Activated CD8-positive, alpha-beta T cell treated with anti-CD3 and anti-CD28 coated beads, Interleukin-2, amount 10 ng/mL, durations not matched to agents 7 days and 5 days (primary cell): ENCODE measurements at places on chromosomes 6 and 20. TPM values are rescaled to one million over a fixed set of nuclear protein-coding genes. Genes with fewer than 3 reads are reported as not detected.

DNA sequence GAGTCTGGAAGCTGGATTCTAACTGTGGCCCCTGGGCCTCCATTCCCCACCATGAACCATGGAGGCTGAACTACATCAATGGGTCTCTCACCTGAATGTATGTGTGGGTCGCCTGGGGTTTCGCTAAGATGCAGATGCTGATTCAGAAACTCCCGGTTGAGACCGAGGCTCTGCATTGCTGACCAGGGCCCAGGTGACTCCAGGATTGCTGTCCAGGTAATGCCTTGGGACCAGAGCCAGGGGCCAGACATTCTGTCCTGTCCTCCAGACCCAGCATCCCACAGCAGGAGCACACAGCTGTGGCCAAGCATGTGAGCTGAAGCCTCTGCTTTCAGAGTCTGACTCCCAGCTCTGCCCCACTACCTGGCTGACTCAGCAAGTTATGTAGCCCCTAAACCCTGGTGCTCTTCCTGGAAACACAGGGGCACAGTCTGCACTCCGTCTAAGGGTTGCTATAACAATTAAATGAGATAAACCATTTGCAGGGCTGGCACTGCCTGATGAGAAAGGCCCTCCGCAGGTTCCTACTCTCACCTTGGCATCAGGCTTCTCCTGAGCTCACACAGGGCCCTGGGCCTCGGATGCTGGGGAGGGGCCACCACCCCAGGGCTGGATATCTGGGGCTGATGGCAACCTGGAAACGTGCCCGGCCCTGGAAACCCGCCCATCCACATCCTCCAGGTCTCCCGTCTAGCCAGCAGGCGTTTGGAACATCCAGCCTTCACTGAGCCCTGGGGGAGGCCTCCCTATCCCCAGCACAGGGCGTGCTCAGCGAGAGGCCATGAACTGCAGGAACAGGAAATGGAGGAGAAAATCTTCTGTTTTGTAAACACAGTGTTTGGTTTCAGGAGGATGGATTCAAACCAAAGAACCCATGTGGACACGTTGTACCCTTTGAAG lies 175.7 kb downstream of the DLL1 start:
- peaks cover 6% of the 10 kb centered on the region for H3K4me1 ChIP-seq
- H3K27ac ChIP-seq, result no peak overlapping the region
- H3K36me3 ChIP-seq, result peaks cover 1% of the 10 kb centered on the region
- no peak overlapping the region for H3K4me3 ChIP-seq
- peaks cover 13% of the 10 kb centered on the region for H3K27me3 ChIP-seq

DNA sequence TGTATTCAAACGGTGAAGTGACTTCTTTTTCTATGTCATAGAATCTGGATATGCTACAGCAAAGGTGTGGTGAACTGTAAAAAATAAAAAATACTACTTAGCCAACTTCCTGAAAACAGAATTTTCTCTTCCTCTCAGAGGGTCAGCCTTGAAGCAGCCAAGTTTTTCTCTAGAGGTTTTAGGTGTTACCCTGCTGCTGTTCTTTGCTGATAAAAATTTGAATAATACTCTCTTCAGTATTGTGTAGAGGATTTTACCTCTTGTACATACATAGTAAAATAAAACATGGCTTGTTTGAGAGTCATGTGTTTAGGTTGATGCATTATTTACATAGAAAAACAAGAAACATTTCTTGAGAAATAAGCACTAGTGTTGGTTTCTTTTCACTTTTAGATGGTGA lies 458.4 kb downstream of the TBC1D32 start:
- no peak overlapping the region for H3K4me3 ChIP-seq
- no peaks in the 10 kb centered on the region for H3K4me1 ChIP-seq
- no peaks in the 10 kb centered on the region for H3K27me3 ChIP-seq
- no peak overlapping the region for H3K27ac ChIP-seq

- no peak overlapping the region for H3K4me3 ChIP-seq
- H3K27me3 ChIP-seq, result no peaks in the 10 kb centered on the region
- H3K27ac ChIP-seq, result no peak overlapping the region
- no peak for DNase-seq
Observed at GRCh38 chr6:119379809-119380208, 30.2 kb upstream of the MAN1A1 start.

GRCh38 chr6:21121636-21122136 lies 471.9 kb upstream of the SOX4 start:
- peaks cover 6% of the 10 kb centered on the region for H3K36me3 ChIP-seq
- no peak overlapping the region for H3K27ac ChIP-seq
- no peak overlapping the region for H3K4me3 ChIP-seq

DNA sequence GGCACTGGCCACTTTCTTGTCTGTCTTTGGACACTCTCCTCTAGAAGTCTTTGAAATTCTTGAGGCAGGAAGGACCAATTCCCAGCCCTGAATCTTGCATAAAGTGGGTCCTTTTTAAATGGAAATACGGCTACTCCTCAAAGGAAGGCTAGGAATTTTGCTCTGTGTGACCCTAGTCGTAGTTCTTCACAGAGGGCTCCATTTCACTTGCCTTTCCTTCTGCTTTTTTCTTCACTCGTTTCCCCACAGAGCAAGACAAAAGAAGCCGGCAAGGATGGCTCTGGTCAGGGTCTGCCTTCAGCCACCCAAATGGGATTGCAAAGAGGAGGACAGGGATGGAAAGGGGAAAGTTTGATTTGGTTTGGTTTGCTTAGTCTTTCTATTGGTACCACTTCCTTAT lies 25.8 kb downstream of the HLA-E start:
- H3K36me3 ChIP-seq, result peaks cover 18% of the 10 kb centered on the region
- peak overlapping the region; percentile 80 for H3K4me3 ChIP-seq
- peak overlapping the region; percentile 87 for H3K27ac ChIP-seq
- no peaks in the 10 kb centered on the region for H3K27me3 ChIP-seq
- peaks cover 70% of the 10 kb centered on the region for H3K4me1 ChIP-seq

The LRRC73 gene
- total RNA-seq, result 0.26 TPM

GRCh38 chr6:25942561-25943147 lies 12.2 kb upstream of the SLC17A2 start:
- peaks cover 21% of the 10 kb centered on the region for H3K4me1 ChIP-seq
- H3K27me3 ChIP-seq, result peaks cover 9% of the 10 kb centered on the region
- no peak overlapping the region for H3K4me3 ChIP-seq
- H3K27ac ChIP-seq, result no peak overlapping the region
- H3K36me3 ChIP-seq, result peaks cover 4% of the 10 kb centered on the region

DNA sequence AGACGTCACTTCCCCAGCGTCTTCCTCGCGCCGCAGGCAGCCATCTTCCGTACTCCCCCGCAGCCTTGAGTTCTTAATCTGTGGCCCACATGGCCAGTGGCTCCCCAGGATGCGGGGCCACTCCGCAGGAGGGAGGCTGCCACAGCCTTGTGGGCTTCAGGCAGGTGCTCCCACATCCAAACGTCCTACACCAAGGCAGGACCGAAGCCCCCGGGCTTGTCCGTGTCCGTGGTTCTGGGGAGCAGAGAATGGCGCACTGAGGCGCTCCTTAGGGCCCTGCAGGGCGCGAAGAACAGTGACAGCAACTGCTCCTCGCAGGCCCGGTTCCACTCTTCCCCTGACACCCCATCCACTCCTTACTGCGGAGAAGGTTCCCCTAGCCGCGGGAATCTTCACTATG lies 755.8 kb downstream of the PRIM2 start:
- no peak overlapping the region for H3K4me3 ChIP-seq
- no peaks in the 10 kb centered on the region for H3K27me3 ChIP-seq
- no peaks in the 10 kb centered on the region for H3K4me1 ChIP-seq
- DNase-seq, result no peak
- H3K27ac ChIP-seq, result no peak overlapping the region

- no peak overlapping the region for H3K4me3 ChIP-seq
- H3K4me1 ChIP-seq, result peaks cover 13% of the 10 kb centered on the region
Observed at GRCh38 chr6:34355889-34356288, 36.6 kb downstream of the NUDT3 start.

The SLC22A2 gene
- total RNA-seq, result not detected

DNA sequence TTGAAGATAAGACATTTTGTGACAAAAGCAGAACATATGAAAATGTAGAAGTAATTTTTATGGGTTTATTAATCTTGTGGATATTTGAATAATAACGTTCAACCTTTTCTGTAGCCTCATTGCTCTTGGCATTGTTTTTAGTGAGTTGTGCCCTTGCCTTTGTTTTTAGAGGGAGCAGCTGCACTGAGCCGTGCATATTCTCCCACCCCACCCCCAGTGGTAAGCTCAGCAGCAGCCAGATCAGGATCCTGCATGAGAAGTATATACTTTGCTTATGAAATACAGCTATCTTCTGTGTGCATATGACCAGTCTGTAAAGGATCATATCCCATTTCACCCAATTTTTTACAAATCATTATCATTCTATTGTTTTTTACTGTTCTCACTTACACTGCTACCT lies 184.2 kb downstream of the COL9A1 start:
- no peak for DNase-seq
- H3K4me1 ChIP-seq, result no peaks in the 10 kb centered on the region
- H3K27ac ChIP-seq, result no peak overlapping the region

DNA sequence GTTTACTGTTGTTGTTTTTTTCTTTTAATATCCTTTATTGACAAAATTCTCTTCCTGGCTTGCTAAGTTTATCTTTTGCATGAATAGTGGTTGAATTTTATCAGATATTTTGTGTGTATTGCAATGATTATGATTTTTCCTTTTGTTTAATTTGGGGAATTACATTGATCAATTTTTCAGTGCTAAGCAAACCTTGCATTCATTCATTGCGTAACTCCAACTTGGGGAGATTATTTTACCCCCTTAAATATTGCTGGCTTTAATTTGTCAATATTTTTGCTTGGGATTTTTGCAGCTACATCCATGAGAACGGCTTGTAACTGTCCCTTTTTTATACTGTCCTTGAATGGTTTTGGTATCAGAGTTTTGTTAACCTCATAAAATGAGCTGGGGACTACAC lies 63.4 kb downstream of the SERAC1 start:
- H3K27me3 ChIP-seq, result no peaks in the 10 kb centered on the region
- no peak for DNase-seq
- H3K4me1 ChIP-seq, result no peaks in the 10 kb centered on the region
- H3K27ac ChIP-seq, result no peak overlapping the region
- no peak overlapping the region for H3K4me3 ChIP-seq

DNA sequence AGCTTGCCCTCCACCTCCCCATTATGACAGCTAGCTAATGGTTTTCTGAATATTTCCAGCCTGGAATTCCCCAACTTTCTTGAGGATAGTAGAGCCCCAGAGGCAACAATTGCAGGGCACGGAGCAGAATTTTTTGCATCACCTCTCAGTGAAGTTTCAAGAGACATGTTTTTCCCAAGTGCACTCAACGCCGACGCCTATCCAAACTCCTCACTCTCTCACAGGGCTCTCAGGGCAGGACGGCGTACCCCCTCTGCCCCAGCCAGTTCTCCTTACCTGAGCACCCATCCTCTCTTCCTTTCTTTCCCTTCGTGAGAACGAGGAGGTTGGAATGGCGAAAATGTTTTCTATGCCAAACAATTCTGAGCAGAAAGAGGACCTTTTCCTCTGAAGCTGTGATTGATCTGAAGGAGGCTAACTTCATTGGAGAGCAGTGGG lies 83.1 kb upstream of the FOXQ1 start:
- no peak for DNase-seq
- peaks cover 3% of the 10 kb centered on the region for H3K27me3 ChIP-seq
- no peak overlapping the region for H3K4me3 ChIP-seq
- H3K27ac ChIP-seq, result no peak overlapping the region
- H3K36me3 ChIP-seq, result no peaks in the 10 kb centered on the region
- H3K4me1 ChIP-seq, result no peaks in the 10 kb centered on the region

The DUSP15 gene
- total RNA-seq, result not detected

The ZBTB9 gene
- 7.3 TPM for total RNA-seq

The FILIP1 gene
- total RNA-seq, result not detected

DNA sequence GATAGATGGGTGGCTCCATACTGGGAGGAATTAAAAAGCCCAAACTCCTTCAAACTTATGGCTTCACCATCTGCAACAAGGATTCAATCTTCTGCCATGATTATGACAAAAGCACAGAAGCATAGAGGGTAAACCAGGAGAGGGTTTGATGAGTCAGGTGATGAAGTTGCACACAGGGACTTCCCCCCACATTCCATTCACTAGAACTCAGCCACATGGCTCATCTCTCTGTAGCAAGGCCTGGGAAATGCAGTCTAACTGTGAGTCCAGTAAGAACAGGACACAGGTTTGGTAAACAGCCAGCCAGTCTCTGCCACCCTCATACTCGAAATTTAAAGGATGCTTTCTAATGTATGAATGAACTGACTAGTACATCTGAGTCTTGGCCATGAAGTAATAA lies 142.9 kb downstream of the HIVEP2 start:
- H3K36me3 ChIP-seq, result peaks cover 24% of the 10 kb centered on the region
- DNase-seq, result no peak
- no peak overlapping the region for H3K4me3 ChIP-seq
- no peak overlapping the region for H3K27ac ChIP-seq
- peaks cover 25% of the 10 kb centered on the region for H3K4me1 ChIP-seq

GRCh38 chr6:161631676-161632194 lies 357.9 kb upstream of the AGPAT4 start:
- no peak overlapping the region for H3K27ac ChIP-seq
- H3K27me3 ChIP-seq, result no peaks in the 10 kb centered on the region
- DNase-seq, result no peak
- H3K4me1 ChIP-seq, result peaks cover 5% of the 10 kb centered on the region

The HLA-DMB gene
- total RNA-seq, result 14.7 TPM

DNA sequence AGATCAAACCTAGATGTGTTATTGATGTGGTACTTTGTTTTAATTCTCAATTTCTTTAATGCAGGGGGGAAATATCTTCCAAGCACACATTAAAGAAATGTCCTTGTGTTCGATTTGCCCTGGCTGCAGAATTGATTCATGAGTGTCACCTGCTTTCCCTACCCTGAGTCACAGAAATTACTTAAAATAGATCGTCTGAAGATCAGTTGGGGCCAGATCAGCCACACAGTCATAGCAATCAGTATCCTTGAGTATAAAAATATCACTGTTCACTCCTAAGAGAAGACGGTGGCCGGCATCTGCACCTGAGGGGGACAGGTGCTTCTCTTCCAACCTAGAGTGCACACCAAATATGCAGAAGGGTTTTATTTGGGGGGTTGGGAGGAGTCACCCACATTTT lies 115.2 kb upstream of the RIN2 start:
- no peak overlapping the region for H3K4me3 ChIP-seq
- no peaks in the 10 kb centered on the region for H3K4me1 ChIP-seq
- H3K27me3 ChIP-seq, result no peaks in the 10 kb centered on the region
- H3K36me3 ChIP-seq, result no peaks in the 10 kb centered on the region
- no peak for DNase-seq
- H3K27ac ChIP-seq, result no peak overlapping the region

- no peak overlapping the region for H3K4me3 ChIP-seq
- H3K27me3 ChIP-seq, result no peaks in the 10 kb centered on the region
- no peaks in the 10 kb centered on the region for H3K4me1 ChIP-seq
Observed at GRCh38 chr6:2097464-2097863, 147.9 kb downstream of the GMDS start.

The LGSN gene
- not detected for total RNA-seq

The COL21A1 gene
- total RNA-seq, result not detected

The MOG gene
- total RNA-seq, result not detected

- H3K27me3 ChIP-seq, result no peaks in the 10 kb centered on the region
- DNase-seq, result no peak
- H3K36me3 ChIP-seq, result no peaks in the 10 kb centered on the region
- no peak overlapping the region for H3K27ac ChIP-seq
Observed at GRCh38 chr20:41395667-41396664, 29.3 kb upstream of the EMILIN3 start.

The BEND6 gene
- not detected for total RNA-seq
